ENCODE measurements at places on chromosomes 7 and 10.

- no peak for DNase-seq
These were observed 52.3 kb downstream of the CDCA7L start for GRCh38 chr7:21893401-21893800.

DNA sequence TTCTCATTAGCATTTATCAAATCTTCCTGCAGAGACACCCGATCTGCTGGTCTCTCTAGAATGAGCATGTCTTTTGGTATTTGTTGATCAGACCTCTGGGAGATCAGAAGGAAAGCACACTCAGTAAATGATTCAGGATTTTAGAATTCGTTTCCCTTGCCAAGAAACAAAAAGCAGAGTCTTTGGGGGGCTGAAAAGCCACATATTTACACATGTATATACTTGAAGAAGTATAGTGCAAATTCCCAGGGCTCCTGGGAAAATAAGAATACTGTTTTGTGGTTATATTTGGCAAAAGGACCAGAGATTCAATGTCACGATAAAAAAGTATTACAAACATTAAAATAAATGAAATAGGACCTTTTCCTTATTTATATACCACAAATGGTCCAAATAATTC lies 100.2 kb downstream of the AGMO start:
- DNase-seq, result no peak

DNA sequence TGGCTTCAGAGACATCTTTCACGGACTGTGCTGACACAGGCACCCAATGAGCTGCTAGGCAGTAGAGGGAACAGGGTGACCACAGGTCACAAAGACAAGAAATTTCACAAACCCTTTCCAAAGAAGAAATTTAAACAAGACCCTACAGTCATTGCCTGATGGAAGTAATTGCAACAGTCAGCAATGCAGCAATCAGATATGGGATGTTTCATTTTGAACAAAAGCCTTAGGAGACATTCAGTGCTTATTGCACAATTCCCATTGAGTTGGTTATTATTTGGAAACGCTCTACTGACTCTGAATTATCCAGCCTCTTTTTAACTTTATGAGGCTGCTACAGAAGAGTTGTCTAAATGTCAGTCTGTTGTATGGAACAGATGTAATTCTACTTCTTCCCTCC lies 85.5 kb downstream of the ETV1 start:
- no peak for DNase-seq

DNA sequence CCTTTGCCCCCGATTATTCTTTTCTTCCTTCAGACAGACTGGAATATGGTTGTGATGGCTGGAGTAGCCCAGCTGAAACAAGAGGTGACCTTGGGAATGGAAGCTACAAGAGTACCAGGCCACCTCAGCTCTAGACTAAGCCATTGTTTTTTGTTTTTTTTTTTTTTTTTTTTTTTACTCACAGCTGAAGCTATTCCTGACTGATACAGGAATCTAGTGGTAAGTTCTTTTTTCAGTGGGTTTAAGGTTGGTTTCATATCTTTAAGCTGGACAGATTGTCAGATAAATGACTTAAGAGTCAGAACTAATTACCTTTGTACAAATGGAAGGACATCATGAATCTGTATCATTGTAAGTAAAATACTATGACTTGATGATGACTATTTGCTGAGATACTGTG lies 30.2 kb upstream of the PTPN12 start:
- DNase-seq, result no peak

DNA sequence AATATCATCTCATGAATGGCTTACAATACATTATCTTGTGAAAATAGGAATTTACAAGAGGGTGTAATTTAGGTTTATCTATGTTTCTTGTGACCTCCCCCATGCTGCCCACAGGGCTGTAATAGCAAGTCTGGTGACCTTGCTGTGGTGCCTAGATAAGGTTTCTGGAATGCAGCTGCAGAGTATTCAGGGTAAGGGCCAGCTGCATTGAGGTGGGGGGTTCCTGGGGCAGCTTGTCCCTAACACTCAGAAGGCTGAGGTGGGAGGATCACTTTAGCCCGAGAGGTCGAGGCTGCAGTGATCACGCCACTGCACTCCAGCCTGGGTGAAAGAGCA lies 5.3 kb upstream of the DHTKD1 start:
- no peak for DNase-seq

- DNase-seq, result no peak
These were observed 107.4 kb downstream of the ATXN7L1 start for GRCh38 chr7:105768898-105769507.

GRCh38 chr7:150451833-150452461 lies 1.5 kb downstream of the GIMAP8 start:
- DNase-seq, result no peak
